ENCODE measurements at places on chromosomes 11 and 22. TPM values are rescaled to one million over a fixed set of nuclear protein-coding genes. Genes with fewer than 3 reads are reported as not detected.
A peak's percentile ranks its signal among the peaks of the same experiment; 100 is the strongest.

- no peak for DNase-seq
Measured at GRCh38 chr22:35740616-35741015, 22.9 kb downstream of the APOL5 start.

DNA sequence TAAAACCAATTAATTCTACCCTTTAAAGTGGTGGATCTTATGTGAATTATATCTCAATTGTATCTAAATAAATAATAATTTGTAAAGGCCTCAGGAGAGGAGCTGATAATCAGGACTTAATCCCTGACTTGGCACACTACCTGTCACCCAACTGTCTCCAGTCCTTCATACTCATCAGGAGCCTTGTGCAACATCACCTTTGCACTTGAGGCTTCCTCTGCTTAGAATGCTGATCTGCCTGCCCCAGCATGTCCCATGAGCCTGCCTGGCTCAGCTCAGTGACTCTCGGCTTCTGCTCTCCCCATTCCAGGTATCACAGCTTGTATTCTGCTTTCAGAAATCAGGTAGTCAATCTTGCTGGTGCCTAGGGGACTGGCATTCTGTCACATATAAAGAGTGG, 43.9 kb upstream of the PRODH start:
- DNase-seq = no peak

DNA sequence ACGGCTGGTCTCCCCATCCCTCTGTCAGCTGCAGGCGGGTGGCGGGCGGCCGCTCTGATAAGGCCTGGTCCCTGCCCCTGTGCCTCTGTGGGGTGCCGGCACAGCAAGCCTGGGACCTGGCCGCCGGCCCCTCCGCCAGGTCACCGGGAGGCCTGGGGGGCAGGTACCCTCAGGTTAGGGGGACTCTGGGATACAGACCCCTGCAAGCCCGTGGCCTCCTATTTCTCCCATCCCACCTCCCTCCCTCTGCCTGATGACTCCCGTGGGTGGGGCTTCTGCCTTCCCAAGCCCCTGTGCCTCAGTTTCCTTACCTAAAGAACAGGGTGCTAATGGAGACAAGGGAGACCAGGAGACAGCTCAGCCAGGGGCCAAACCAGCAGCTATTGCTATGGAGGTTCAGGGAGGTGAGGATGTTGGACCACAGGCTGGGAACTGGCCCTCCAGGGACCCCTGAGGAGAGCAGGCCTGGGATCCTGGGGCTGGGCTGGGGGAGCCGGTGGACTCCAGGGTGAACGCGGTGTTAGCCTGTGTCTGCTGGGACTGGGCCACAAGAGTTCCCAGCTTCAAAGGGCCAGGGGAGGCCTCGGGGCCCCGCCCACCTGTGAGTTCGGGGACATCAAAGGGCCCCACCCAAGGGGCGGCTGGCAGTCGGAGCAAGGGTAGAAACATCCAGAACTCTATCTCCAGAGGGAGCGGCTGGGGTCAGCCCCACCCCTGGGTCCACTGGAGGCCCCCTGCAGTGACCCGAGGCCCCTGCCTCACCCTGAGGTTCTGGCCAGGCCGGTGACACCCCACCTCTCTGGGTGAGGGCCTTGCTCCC, 32.0 kb upstream of the TH start:
- DNase-seq = no peak

DNA sequence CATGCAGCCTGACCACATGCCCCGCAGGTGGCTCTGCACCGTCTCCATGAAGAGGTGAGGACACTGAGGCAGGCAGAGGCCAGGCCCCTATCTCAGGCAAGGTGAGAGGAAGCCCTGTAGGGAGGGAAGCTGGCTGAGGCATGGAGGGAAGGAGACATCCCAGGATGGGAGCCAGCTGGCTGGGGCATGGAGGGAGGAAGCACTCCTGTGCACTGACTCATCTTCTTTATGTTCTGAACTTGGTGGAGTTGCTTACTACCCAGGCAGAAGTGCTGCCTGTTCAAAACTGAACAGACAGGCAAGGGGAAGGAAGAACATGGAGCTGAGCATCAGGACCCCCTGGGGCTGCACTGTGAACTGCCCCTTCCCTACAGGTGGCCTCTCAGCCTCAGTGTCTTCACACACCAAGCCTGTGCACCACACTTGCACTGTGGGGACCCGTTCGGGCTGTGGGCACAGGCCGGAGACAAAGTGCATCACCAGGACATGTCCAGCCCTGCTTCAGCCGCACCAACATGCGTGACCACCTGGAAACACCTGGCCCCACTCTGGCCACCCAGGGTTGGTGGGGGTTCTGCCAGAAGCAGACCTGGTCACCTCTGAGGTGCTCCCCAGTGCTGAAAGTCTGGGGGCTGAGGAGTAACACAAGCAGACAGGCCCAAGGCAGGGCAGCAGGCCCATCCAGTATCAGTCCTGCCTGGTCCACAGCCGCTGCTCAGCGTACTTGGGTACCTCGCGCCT, 55.5 kb downstream of the DGCR2 start:
- DNase-seq = peak; percentile 81

DNA sequence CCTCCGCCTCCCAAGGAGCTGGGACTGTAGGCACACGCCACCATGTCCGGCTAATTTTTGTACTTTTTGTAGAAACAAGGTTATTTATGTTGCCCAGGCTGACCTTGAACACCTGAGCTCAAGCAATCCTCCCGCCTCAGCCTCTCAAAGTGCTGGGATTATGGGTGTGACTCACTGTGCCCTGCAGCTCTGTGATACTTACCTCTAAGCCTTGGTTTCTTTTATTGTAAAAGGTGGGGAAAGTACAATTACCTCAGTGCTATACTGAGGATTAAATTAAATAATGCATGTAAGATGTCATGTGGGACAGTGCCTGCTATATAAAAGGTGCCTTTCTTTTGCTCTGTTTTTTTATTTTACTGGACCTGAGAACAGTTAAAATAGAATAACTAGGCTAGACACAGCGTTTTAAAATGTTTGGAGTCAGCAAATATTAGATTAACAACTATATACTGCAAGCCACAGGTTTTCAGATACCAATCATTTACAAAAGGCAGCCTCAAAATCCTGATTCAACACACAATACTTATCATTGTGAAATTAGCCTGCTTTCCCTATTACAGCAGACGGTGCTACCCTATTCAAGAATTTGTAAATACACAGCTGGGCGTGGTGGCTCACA, 30.0 kb downstream of the PRR14L start:
- no peak for DNase-seq

- DNase-seq = no peak
Measured at GRCh38 chr11:35750981-35751663, 88.5 kb downstream of the TRIM44 start.

- peak; percentile 11 for DNase-seq
Measured at GRCh38 chr11:110251836-110252235, 44.6 kb downstream of the RDX start.

GRCh38 chr11:117574551-117574950, 222.5 kb downstream of the DSCAML1 start:
- no peak for DNase-seq

GRCh38 chr22:49048591-49048990, 779.1 kb downstream of the BRD1 start:
- no peak for DNase-seq

GRCh38 chr22:32803020-32803737, 1.7 kb downstream of the TIMP3 start:
- peak; percentile 62 for DNase-seq

DNA sequence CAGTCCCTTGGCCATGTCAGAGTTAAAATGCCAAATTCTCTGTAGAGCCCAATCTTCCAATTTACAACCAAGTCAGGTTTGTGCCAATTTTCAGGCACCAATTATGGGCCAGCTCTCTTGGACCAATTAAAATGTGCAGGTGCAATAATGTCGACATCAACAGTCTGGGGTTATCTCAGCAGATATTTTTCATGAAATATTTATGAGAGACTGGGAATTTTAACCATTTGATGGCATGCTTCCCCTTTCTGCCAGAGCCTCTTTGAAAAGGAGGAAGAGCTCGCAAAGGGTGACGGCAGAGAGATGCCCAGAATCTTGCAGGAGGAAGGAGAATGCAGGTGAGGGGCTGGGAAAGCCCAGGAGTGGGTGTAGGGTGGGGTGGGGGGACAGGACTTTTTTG, 100.8 kb upstream of the SYT13 start:
- DNase-seq = no peak

GRCh38 chr11:77793972-77794371, 26.6 kb downstream of the RSF1 start:
- DNase-seq = no peak

- DNase-seq = no peak
Measured at GRCh38 chr11:128772814-128773213, 78.9 kb downstream of the FLI1 start.

DNA sequence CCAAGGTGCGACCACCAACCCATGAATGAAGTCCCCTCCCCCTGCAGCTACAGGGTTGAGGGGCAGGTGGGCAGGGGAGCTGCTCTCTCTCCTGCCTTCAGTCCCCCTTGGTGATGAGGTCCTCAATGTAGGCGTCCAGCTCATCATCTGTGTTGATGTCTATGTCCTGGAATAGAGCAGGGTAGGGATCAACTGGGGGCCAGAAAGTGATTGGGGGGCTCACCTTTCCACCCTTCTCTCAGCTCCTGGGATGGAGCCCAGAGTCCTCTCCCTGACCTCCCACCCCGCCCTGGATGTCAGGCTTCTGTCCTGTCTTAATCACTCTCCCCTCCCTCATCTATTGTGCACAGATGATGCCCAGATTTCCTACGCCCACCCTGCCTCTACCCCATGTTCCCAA, 41.9 kb downstream of the MORC2 start:
- no peak for DNase-seq

- DNase-seq = peak; percentile 8
Measured at GRCh38 chr11:9972989-9973388, 309.1 kb downstream of the SWAP70 start.

DNA sequence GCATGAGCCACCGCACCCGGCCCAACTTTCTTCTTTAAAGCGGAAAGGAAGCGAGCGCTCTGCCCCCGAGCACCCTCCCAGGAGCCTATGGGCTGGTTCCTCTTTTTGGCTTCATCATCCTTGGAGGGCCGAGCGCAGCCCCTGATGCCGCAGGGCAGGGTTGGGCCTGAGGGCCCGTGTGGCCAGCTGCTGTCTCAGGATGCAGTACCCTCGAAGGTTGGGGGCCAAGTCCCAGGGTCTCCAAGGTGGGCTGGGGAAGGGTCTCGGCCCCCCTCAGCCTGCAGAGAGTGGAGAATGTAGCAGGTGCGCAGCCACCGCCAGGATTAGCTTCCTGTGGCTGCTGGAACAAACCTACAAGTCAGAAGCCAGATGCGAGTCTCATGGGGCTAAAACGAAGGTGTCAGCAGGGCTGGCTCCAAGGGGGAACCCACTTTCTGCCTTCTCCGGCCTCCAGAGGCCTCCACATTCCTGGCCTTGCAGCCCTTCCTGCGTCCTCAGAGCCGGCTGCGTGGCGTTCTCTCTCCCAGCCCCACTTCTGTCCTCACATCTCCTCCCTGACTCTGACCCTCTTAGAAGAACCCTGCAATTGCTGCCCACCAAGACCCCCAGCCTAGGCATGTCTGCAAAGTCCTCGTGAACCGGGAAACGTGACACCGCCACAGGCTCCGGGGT, 2.9 kb downstream of the PANX2 start:
- no peak for DNase-seq

DNA sequence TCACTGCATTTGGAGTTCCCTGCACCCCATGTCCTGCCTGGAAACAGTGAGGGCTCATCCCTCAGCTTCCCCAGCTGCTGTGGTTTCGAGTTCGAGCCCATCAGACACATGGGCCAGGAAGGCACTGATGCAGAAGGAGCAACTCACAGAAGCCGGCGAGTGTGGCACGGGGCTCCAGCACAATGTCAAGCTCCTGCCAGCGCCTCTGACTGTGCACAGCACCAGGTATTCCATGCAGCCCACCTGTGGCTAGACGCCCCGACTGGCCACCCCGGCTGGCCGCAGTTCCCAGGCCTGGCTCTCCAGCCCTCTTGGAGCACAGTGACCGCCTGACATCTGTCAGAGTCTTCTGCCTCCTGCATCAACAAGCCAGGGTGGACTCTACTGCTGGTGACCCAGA, 419.4 kb downstream of the SHANK2 start:
- no peak for DNase-seq

DNA sequence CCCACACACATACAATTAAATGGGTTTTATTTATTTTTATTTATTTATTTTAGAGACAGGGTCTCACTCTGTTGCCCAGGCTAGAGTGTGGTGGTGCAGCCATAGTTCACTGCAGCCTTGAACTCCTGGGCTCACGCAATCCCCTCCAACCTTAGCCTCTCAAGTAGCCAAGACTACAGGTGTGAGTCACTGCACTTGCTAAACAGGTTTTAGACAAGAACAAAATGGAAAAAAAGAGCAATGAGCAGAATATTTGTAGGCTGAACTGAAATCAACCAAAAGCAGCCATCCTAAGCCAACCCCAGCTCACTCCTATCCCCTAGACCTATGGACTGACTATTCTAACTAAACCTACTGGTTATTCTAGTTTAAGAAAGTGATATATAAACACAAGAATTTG, 37.8 kb downstream of the MRE11 start:
- no peak for DNase-seq

GRCh38 chr11:110373051-110373702, 56.6 kb upstream of the FDX1 start:
- DNase-seq = no peak

DNA sequence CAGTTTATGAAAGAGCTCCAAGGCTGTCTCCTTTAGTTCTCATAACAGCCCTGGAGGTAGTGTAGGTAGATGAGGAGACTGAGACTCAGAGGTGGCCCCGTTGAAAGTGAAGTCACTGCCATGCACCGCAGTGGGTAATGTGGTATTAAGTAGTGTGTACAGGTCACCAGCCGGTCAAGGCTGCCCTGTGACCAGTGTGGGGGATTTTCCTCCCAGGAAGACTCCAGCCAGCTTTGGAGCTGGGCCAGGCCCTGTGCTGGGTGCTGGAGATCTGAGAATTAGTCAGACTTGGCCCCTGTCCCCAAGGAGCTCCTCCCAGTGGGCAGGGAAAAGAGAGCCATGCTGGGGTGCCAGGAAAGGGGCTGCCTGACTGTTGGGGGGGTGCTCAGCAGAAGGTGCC, 5.3 kb downstream of the OMP start:
- peak; percentile 97 for DNase-seq

DNA sequence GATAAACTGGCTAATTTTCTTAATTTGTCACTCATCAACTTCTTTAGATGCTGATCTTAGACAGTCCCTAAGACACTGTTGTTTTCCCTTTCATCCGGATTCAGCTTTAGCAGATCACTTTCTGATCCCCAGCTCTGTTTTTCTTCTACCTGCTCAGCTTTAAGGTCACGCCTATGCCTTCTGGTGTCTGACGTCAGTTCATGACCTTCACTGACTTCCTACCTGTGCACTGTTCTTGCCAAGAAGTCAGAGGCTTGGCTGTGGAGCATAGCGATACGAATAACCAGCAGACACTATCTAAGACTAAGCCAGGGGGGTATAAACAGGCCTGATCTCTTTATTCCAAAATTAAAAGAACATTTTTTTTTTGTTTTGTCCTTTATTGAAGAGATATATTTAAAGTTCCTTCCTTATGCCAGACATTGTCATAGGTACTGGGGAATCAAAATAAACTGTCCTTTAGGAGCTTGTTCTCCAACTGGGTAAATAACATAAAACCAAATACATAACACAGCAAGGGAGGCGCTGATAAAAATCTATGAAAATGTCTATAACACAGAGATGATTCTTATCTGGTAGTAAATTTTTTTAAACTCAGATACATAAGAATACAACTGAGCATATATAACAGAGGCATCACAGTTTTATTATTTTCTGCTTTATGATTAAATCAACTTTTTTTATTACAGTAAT, 352.2 kb upstream of the CTSC start:
- no peak for DNase-seq

Gene FAM111B
- 13.3 TPM for total RNA-seq

Gene ZDHHC13
- 14.7 TPM for total RNA-seq

Gene PHF5A
- total RNA-seq = 101 TPM

Gene PHLDA2
- total RNA-seq = 26.4 TPM

Gene ADORA2A
- 0.16 TPM for total RNA-seq

All from MG63 (cell line).